ENCODE measurements at places on chromosomes 1 and 21.

DNA sequence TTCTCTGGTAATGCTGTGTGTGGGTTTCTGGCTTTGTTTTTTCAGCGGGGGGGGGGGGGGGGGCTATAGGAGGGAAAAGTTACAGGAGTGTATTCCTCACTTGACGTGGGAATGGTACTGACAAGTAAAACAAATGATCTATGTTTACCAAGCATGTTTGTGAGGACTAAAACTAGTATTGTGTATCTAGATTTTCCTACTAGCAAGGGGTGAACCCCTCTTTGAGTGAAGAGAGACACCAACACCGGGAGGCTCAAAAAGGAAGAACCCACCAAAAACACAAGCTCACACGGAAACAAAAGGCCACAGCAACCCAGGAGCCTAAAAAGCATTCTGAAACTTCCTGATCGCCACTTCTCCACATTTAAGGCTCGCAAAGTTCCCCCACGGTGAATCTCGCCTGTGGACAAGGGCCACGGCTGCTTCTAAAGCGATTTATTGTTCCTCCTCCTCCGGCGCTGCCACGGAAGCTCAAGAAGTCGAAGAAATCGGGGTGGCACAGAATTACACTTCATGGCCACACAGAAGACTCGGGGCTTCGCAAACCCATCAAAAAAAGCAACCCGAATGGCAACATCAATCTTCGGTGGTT, 703 bp downstream of the PUM1 start:
- peak; percentile 75 for DNase-seq

- DNase-seq, result no peak
Measured at GRCh38 chr1:203162403-203162802, 13.2 kb downstream of the MYBPH start.

GRCh38 chr1:119743308-119743707, 25.4 kb downstream of the HMGCS2 start:
- DNase-seq, result no peak

- DNase-seq, result no peak
Measured at GRCh38 chr1:151001602-151002001, 5.1 kb downstream of the MINDY1 start.

DNA sequence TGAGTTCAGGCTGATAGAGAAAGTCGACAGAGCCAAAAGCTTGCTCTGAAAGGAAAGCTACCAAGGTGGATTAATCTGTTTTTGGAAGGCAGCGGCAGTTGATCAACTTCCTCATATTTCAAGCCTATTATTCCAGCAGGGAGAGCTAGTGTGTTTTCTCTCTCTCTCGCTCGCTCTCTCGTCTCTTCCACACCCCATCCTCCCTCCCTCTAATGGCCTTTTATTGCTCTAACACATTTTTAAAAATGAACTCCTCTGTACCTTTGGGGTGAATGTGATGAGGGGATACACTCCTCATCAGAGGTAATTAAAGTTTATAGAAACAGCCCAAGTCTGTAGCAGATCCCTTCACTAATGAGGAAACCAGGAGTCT, 126.4 kb downstream of the CLIC6 start:
- no peak for DNase-seq

DNA sequence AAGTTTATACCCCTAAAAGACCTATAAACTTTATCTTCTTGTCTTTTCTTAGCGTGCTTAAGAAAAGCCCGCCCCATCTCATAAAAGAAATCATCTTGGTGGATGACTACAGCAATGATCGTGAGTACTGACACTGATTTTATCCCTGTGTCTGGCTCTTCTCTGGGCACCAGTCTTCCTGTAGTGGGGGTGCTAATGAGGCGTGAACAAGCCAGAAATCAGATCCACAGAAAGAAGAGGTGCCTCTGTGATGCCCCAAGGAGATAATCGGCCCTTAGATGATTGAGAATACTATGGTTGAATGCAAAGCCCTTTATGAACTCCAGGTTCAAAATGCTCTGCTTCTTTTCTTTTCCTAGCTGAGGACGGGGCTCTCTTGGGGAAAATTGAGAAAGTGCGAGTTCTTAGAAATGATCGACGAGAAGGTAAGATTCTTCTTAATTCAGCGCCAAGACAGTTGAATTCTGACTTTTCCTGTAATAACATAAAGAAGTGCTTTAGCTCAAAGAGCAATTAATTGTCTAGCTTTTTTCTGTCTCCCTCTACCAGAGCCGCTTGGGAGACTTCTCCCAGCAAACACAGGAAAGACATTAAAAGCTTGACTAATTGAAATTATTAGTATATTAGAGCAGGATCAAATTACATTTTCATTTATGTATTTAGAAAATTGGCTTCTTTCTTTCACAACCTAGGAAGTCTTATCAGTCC, 169.4 kb downstream of the GALNT2 start:
- DNase-seq, result no peak

DNA sequence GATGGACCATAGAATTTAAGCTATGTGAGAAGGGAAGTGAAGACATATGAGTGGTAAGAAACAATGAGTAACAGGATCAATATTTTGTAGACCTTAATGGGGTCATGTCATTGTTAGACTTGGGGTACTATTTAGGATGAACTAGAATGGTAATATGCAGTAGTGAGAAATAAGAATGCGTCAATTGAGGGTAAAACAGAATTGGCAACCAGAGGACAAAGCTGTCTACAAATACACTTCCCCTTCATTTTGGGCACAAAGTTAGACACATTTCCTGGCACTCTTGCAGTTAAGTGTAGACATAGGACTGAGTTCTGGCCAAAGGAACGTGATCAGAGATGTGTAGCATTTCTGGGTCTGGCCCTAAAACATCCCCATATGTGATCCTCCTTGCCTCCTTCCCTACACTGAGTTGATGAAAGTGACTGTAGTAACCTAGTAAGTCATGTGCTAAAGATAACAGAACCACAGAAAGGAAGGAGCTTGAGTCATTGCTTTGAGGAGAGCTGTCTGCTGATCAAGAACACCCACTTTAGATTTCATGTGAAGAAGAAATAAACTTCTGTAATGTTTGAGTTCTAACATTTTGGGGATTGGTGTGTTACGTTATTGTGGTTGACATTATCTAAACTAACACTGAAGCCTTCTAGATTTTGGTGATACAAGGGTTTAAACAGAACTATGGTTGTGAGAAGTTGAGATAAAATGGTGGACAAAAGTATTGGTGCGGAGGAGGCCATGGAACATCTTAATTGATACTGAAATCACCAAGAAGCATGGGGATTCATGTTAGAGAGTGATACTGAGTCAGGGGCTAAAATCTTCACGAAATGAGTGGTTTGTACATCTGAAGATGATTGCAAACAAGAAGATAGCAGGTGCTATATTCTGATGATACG, 41.7 kb downstream of the CD55 start:
- DNase-seq, result no peak

DNA sequence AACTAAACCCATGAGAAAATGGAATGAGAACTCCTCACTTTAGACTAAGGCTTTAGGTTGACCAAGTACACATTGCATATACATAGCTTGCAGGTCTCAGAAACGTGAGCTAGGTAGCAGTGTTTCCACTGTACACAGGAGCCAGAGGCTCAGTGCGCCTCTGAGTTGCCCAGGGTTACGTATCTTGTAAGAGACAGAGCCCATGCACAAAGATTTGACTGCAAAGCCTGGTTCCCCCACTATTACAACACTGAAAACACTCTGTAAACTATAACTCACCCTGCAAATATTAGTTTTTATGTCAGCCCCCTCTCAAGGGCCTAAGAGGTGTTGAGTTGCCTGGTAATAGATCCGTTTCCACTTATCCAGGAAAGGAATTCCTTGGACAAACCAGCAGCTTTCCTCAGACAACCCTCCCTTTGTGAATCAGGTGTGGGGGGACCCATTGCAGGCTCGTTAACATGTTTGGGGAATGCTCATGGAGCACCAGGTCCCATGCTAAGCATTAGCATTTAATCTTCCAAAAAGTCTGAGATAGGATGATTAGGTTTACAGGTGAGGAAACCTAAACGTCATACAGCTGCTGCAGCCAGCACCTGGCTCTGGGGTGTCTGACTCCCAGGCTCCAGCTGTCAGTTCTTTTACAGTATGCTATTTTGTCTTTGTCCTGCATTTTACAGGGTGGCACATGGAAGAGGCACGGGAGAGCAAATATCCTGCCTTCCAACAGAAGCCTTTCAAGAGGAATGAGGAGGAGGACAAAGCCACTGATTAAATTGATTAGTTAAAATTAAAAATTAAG, 25.7 kb downstream of the TENT5C start:
- DNase-seq, result peak; percentile 16

DNA sequence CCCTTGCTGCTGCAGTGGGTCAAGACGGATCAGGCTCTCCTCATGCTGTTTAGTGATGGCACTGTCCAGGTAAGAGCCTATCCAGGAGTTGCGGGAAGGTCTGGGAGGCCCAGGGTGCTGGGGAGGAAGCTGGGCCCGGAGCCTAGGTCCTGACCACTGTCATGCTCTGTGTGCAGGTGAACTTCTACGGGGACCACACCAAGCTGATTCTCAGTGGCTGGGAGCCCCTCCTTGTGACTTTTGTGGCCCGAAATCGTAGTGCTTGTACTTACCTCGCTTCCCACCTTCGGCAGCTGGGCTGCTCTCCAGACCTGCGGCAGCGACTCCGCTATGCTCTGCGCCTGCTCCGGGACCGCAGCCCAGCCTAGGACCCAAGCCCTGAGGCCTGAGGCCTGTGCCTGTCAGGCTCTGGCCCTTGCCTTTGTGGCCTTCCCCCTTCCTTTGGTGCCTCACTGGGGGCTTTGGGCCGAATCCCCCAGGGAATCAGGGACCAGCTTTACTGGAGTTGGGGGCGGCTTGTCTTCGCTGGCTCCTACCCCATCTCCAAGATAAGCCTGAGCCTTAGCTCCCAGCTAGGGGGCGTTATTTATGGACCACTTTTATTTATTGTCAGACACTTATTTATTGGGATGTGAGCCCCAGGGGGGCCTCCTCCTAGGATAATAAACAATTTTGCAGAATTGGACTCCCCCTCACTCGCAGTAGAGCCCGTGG, 1.7 kb downstream of the DYNLT4 start:
- DNase-seq, result peak; percentile 84

DNA sequence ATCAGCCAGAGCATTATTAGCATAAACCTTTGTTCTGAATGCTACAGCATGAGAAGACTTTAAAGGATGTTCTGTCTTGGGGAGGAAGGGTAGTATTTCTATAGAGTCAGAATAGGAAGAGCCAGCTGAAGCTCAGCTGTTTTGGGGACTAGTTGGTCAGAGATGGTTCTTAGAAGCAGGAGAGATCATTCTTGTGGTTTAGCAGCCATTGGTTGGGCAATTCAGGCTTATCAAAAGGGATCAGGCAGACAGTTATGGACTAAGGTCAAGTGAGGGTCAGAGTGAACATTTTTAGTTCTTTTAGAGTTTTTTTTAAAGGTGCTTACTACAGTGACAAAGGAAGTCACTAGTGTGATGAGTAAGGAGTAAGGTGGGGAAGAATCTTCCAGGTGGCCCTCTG, 245.5 kb downstream of the RPS6KC1 start:
- DNase-seq, result no peak

DNA sequence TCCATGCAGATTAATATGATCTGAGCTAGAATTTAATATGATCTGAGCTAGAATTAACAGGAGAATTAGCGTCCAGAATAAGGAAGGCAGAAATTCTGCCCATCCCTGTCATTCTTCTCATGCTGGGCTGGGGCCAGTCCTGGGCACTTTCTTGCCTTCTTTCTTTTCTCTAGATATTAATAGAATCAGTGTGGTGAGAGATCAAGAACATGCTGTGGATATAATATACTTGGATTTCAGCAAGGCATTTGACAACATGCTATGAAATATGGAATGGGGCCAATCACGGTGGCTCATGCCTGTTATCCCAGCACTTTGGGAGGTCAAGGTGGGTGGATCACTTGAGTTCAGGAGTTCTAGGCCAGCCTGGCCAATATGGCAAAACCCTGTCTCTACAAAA, 18.1 kb downstream of the UBIAD1 start:
- DNase-seq, result no peak

DNA sequence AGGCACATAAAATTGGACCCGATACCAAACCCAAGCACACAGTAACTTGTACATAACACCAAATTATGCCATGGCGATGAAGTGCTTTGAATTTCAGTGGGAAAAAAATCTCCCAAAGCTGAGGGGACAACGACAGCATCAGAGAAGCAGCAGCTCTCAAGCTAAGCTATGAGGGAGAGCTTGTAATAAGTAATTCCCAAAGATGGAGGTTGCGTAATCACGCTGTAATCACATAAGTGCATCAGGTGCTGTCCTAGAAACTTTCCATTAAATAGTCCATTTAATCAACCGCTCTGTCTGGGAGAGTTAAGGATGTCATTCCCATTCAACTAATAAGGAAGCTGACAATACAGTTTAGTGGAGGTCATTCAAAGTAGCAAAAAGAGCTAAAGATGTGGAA, 37.6 kb upstream of the KRTAP19-8 start:
- DNase-seq, result no peak

DNA sequence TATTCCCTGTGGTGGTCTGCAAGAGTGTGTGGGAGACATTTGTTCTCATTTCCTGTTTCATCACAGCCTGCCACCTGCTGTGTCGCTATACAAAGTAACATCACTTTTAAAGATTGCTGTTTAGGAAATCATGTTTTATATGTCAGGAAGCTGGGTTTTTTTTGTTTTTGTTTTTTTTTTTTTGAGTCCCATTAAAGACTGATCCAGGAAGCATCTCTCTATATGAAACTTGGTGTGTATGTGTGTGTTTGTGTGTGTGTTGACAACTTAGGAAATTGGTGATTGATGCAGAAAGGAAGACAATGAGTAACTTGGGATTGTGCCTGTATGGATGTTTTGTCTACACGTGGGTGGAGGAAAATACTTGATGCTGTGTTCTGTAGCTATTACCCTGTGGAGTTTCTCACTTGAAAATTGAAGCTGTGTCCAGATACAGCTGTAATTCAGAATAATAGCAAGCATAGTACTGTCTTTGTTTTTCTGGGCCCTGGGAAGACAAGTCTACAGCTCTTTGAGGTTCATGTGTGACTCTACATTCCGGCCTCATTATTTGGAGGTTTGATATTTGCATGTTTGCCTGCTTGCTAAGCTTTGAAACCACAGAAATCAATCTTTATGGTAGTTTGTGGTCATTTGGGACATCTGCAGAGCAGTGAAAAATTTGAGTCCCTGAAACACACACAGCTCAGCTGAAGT, 47.9 kb downstream of the LAMC1 start:
- DNase-seq, result no peak

DNA sequence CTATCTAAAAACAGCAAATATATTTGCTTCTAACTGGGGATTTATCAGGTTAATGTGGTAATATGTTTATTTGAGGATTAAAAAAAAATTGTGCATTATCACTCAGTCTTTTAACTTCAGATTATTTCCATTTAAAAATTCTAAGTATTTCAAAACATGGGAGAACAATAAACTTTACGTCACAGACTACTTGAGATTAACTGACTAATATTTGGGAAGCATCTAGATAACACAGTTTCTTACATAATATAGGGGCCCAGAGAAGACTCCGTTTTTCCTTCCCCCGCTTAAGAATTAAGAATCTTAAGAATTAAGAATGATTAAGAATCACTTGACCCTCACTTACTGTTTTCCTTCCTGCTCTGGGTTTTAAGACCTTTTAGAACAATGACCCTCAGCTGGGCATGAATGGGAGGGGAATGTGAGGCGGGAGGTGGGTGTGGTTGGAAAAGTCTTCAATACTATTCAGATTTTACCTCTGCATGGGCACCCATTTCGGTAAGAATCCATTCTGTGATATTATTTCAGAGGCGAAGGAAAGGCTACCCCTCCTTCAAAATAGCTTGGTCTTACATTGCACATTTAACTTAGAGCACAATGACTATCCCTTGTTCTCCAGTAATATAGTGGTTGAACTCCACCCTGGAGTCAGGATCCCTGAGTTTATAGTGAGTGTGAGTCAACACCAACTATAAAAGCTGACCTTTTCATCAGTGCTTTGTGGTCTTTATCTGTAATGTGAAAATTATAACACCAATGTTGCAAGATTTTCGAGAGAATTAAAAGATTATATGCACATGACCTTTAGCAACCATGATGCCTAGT, 821.3 kb downstream of the USP25 start:
- no peak for DNase-seq

GRCh38 chr1:159084867-159085266, 8.3 kb upstream of the AIM2 start:
- DNase-seq, result no peak
